ENCODE measurements at places on chromosomes 1 and 21. TPM values are rescaled to one million over a fixed set of nuclear protein-coding genes. Genes with fewer than 3 reads are reported as not detected.

GRCh38 chr1:246687002-246687401, 37.2 kb upstream of the SCCPDH start:
- H3K36me3 ChIP-seq: no peaks in the 10 kb centered on the region
- H3K27me3 ChIP-seq: no peaks in the 10 kb centered on the region
- peaks cover 2% of the 10 kb centered on the region for H3K4me1 ChIP-seq
- no peak for DNase-seq
- no peak overlapping the region for H3K27ac ChIP-seq

GRCh38 chr1:200075938-200076546, 48.5 kb downstream of the NR5A2 start:
- no peaks in the 10 kb centered on the region for H3K4me1 ChIP-seq
- no peak for DNase-seq
- H3K27me3 ChIP-seq: peaks cover 43% of the 10 kb centered on the region
- no peaks in the 10 kb centered on the region for H3K36me3 ChIP-seq
- no peak overlapping the region for H3K27ac ChIP-seq

C8B gene
- total RNA-seq: not detected

ITLN2 gene
- not detected for total RNA-seq
